ENCODE measurements at places on chromosomes 5 and 9.

- no peak for DNase-seq
Observed at GRCh38 chr9:88219601-88220000, 81.3 kb upstream of the SPATA31C2 start.

- no peak for DNase-seq
Observed at GRCh38 chr9:133991214-133991921, 756 bp downstream of the VAV2 start.

GRCh38 chr9:2857564-2858198 is 13.8 kb upstream of the PUM3 start:
- DNase-seq, result peak; percentile 45

DNA sequence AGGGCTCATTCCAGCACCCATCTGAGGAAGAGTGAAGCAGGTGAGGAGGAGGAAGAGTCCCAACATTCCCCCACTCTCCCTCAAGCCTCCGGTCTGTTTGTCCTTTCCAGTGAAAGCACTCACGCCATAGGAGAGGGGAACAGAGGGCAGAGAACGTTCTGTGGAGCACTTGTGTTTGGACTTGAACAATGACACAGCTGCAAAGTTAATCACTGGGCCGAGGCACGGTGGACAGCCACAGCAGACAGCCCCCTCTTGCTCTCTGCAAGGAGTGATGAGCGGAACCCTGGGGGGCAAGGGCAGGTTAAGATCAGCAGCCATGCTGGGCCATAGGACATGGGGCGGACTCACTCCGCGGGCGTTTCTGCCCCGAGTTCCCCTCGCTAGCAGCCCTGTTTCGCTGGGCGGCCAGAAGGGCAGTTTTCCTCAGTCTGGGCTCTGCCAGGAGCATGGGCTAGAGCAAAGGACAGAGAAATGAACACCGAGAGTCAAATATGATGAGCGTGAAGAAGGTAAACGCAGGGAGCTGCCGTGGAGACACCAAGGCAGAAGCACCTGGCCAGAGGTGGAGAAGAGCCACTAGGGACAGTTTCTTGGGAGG is 185.7 kb downstream of the GAPVD1 start:
- DNase-seq, result no peak

DNA sequence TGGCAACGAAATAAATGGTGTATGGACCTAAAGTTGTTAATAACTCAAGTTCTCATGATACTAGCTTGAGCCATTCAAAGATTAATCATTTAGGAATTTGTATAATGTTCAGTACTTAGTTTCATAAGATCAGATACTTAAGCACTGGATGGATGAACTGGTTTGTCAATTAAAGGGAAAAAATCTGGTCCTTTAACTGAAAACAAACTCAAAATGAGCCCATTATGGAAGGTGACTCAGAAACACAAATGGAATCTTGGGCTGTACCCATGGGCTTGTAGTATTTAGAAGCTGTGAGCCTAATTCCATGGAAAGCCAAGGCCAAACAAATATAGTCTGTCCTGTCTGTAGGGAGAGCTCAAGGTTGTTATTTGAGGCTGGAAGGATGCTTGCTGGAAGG is 27.6 kb upstream of the ADRB2 start:
- no peak for DNase-seq

DNA sequence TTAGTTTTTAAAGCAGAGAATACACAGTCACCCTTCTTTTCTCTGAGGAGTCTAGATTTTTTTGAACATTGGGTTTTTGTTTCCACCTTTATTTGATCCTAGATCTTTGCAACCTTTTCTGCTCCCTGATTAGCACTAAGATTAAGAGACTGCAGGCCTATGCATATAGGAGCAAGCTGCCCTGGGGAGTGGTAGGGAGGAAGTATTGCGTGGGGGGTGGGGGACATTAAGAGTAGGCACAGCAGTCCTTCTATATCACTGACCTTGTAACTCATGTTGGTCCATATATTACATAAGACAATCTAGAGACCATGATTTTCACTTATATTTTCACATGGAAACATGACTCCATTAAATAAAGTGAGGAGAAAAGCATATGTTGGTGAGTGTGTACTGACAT is 149.1 kb downstream of the ADGRV1 start:
- DNase-seq, result no peak

DNA sequence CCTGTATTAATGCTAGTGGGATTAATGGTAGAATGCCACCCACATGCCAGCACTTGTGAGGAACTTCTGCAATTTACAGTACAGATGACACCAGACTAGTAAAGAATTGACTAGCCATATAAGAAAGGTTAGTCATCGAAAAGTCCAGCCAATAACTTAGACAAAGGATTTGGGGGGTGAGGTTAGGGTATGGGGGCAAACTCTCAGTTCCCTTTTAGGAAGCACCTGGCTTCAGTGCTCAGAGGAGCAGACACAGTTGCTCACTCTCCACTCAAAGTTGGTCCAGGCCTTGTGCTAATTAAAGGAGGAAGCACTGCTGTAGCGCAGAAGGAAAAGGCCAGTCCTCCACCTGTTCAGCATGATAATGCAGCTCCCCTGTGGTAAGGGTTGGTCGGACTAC is 25.2 kb downstream of the TGFBR1 start:
- no peak for DNase-seq

- no peak for DNase-seq
Observed at GRCh38 chr9:116565986-116566385, 121.1 kb upstream of the TRIM32 start.

GRCh38 chr5:111582451-111582850 is 70.1 kb upstream of the STARD4 start:
- no peak for DNase-seq

DNA sequence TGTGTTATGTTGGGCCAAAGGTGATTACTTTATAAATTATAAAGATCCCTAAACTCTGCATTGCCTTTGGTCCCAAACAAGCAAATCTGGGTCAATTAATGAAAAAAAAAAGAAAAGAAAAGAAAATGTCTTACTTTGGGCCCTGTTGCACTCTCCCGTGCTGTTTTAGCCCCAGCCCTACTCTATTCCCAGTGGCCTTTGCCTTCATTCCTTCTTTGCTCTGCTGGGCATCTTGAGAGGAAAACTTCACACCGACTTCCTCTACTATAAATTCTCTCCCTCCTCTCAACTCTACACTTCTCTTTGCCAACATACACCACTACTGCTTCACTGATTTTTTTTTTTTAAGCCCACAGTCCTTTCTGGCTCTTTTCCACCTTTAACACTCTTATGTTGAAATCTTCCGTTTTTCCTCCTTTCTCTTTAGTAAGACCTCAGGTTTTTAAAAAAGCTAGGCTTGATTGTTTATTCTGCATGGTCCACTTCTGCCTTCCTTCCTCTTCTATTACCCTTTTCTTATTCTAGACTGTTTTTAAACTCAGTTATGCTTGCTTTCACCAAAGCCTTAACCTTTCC is 4.5 kb upstream of the MSMP start:
- DNase-seq, result no peak

- DNase-seq, result no peak
Observed at GRCh38 chr5:176822041-176822792, 11.9 kb downstream of the UNC5A start.

DNA sequence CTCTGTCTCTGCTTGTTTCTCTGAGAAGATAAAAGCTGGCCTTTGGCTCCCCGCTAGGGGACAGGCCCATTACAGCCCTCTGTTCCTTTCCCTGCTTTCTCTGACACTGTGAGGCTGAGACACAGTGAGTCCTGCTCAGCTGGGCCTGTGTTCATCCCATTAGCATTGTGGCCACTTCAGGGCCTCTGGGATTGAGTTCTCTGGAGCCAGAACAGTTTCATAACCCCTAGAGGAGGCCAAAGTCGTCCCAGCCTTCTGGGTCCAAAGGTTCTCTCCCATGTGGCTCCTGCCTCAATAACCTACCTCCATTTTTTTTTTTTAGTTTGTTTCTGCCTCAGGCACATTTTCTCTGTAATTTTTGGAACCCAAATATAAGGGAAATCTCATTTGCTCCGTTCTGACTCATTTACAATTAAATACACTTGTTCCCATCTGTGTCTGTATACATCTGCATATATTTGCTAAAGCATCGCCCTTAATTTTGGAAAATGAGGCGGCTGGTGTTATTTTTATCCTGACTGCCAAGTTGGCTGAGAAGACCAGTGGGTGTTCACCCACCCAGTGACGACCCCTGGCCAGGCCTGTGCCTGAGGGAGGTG is 27.3 kb upstream of the CTNNA1 start:
- no peak for DNase-seq

DNA sequence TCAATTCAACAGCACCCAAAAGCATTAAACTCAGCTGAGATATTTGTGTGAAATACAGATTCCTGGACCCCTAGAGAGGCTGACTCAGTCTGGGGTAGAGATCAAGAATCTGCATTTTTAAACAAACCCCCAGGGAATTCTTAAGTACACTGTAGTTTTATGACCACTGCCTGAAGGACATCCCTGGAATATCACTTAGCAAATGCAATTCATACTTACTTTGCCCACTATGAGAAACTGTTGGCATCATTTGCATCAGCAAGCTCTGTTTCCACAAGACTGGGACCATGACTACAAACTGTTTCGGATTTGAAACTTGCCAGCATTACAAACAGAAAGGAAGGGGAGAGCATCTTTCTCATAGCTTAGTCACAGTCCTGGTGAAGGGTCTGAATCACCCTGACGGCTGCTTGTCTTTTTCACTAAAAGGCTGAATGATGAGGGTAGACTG is 63.7 kb downstream of the MLLT3 start:
- no peak for DNase-seq

DNA sequence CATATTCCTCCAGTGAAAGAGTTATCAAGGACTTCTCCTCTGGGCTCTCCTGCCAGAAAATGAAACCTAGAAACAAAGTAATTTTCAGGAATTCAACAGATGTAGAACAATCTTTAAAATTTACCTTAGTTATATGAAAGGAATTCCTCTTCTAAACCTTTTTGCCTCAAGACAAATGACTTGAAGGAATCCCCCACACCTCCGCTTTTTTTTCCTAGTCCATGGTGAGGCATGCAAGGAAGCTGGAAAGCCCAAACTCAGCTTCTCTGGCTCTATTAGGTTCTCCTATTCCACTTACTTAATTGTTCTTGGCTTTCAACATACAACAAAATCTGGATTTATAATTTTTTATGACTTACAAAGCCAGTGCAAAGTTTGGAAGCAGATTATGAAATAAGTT is 27.2 kb downstream of the C6 start:
- DNase-seq, result no peak

DNA sequence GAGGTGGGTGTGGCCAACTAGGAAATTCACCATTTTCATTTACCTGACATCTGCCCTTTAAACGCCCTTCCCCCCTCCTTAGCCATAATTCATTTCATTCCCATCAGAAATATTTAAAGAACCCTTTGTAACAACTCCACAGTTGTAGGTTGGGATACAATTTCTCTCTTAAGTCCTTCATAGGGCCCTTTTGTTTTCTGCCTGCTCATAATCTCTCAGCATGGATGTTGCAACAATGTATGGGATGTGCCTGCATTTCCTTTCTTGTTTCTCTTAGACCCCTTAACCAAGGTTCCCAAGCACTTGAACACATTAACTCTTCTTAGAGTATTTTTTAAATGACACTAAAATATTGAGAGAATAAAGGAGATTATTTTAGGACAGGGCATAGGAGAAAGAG is 51.7 kb upstream of the MYO10 start:
- no peak for DNase-seq

DNA sequence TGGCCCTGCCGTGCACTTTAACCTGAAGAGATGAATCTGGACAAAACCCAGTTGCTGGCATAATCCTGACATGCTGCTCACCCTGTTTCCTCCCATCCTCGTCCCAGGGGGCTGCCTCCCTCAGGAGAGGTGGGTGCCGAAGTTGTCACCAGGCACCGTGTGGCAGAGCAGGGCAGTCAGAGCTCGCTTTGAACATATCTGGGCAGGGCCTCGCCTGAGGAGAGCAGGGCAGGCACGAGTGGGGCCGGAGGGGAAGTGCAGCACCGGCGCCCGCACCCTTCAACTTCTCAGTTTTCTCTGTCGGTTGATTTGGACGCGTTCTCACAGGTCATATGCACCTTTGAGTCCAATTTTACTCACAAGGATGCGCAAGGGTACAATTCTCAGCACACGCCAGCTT is 141.1 kb upstream of the PHYKPL start:
- no peak for DNase-seq

All from NCI-H2107 (cell line).